Mucosa of descending colon (tissue), 3 donors: ENCODE measurements at places on chromosomes 3 and 15. TPM values are rescaled to one million over a fixed set of nuclear protein-coding genes. Genes with fewer than 3 reads are reported as not detected.

The GRAMD2A gene
- total RNA-seq, result 0.98 TPM

The CCDC39 gene
- total RNA-seq, result 0.10 TPM

The PCNP gene
- total RNA-seq, result 78.0 TPM

The WDR93 gene
- total RNA-seq, result not detected

The DPPA4 gene
- not detected for total RNA-seq
